ENCODE measurements at places on chromosomes 6 and 20.

- DNase-seq, result no peak
These were observed 33.0 kb upstream of the ADGRF1 start for GRCh38 chr6:47075168-47075567.

GRCh38 chr6:139407718-139408222, 33.3 kb upstream of the CITED2 start:
- no peak for DNase-seq

DNA sequence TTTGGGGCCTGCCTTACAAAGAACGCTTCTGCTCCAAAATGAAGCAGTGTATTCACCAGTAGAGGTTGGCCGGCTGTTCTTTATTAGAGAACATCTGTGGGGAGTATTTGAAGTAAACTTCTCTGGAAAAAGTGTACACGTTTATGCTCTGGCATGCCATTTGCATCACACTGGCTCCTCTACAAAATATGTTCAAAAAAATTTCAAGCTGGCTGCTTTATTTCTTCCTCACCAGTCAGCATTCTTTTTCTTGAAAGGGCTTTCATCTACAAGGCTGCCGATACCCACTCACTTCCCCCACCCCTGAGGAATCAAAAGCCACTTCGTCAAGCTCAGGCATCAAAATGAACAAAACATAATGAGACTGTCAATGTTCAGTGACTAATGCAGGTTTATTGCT, 294.1 kb downstream of the TFAP2B start:
- no peak for DNase-seq

- DNase-seq, result no peak
These were observed 5.0 kb upstream of the BTN2A1 start for GRCh38 chr6:26452631-26453235.

GRCh38 chr20:64029293-64030117, 6.5 kb upstream of the C20orf204 start:
- DNase-seq, result no peak

DNA sequence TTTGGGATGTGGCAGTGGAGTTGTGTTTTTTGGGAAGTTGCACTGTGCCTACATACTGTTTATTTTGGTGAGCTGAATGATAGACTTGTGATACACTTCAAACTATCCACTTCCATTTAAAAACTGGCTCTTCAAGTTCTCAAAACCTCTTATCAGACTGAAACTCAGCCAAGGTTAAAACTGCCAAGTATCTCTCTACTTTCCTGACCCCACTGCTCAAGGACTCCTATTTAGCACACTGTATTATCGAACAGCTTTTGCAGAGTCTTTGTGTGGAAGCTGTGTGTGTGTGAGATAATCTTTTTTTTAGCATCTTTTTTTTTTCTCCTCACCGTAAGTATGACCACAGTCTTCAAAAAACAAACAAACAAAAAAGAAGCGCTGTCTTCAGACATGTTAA, 21.1 kb downstream of the STX11 start:
- DNase-seq, result no peak

GRCh38 chr20:37829128-37829527, 73.8 kb upstream of the VSTM2L start:
- no peak for DNase-seq

GRCh38 chr6:162222521-162222920, 505.0 kb downstream of the PRKN start:
- no peak for DNase-seq

- DNase-seq, result no peak
These were observed 105.4 kb upstream of the RIN2 start for GRCh38 chr20:19652591-19653026.

GRCh38 chr6:117498159-117498558, 15.7 kb downstream of the DCBLD1 start:
- DNase-seq, result no peak

GRCh38 chr6:19417713-19418112, 419.5 kb upstream of the ID4 start:
- no peak for DNase-seq

DNA sequence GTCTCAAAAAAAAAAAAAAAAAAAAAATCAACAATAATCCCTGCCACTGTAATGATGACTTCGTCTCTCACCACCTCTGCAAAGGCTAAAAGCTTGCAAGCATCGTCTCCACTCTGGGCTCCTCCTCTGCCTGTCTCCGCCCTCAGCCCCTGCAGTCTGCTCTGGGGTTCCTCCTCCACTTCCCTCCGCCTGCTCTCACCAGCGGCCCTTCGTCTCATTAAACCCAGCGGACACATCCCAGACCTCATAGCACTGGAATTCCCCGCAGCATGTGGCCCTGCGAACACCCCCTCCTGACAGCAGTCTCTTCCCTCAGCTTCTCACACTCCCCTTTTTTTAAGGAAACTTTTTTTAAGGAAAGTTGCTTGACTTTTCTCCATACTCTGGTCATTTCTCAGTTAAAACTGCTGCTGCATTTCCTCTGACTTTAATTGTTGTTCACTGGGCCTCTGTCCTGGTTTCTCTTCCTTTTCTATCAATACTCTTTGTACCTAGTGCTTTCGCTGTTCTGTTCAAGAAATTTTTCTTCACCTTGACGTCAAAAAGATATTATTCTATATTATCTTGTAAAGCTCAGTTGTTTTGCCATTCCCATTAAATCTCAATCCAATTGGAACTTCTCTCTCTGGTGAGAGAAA, 70.9 kb upstream of the PLEKHG1 start:
- no peak for DNase-seq

- no peak for DNase-seq
These were observed 167.9 kb upstream of the CITED2 start for GRCh38 chr6:139542351-139542750.

DNA sequence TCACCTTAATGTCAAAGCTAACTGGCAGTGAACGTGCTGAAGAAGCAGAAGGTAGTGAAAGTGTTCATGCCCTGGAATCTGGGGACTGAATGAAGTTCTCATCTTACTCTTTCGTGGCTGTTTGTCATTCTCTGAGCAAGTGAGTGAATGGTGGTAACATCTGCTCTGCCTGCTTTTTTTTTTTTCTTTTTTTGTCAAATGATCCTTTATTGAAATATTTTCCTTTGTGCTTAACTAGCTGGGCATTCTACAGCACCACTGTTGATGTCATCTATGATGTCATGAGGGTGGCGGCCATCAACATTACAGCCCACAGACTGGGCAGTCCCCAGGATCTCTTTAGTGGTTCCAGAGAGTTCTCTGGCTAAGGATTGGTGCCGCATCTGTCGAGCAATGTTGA, 65.2 kb downstream of the RIN2 start:
- DNase-seq, result no peak

GRCh38 chr20:37726971-37727956, 33.4 kb downstream of the CTNNBL1 start:
- no peak for DNase-seq

GRCh38 chr6:33248643-33248931, 23.1 kb downstream of the VPS52 start:
- DNase-seq, result no peak

GRCh38 chr6:31114541-31114878, at the start of gene PSORS1C1:
TSS of gene PSORS1C1 (plus strand) at chr6:31114800. CDS start at chr6:31129633, 14,833 bp downstream.
- DNase-seq, result no peak

GRCh38 chr6:142731611-142732010, 213.4 kb downstream of the HIVEP2 start:
- no peak for DNase-seq

DNA sequence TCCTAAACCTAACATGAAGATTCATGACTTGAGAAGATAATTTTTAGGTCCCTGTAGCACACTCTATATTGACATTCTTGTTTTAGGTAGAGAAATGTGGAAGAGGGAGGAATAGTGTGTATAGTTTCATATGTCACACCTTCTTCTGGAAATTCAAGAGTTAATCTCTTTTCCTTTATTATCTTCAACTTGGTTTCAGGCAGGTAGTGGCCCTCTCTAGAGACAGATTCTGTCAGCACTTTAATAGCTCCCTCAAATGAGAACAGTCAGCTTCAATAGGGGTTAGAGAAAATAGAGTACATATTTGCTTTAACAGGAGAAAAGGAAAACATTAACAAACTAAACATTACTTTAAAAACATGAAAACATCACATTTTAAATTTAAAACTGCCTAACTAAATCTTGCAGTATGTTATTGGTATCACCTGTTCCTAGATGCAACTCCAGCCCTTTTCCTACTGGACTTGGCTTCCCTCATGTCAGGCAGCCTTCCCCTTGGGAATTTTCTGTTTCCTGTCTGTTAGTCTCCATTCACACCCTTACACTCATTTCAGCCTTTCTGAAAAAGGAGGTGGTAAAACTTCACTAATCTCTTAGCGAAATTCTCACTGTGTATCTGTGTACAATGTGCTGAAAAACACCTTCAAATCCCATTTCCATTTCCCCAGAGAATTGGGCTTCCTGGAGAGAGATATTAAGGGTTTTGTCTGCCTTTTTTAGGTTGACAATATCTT, 192.3 kb upstream of the RNF217 start:
- DNase-seq, result no peak

GRCh38 chr20:36035745-36036144, 67.4 kb downstream of the CNBD2 start:
- no peak for DNase-seq

- DNase-seq, result peak; percentile 78
These were observed 130.3 kb upstream of the BTN3A2 start for GRCh38 chr6:26234421-26235301.

DNA sequence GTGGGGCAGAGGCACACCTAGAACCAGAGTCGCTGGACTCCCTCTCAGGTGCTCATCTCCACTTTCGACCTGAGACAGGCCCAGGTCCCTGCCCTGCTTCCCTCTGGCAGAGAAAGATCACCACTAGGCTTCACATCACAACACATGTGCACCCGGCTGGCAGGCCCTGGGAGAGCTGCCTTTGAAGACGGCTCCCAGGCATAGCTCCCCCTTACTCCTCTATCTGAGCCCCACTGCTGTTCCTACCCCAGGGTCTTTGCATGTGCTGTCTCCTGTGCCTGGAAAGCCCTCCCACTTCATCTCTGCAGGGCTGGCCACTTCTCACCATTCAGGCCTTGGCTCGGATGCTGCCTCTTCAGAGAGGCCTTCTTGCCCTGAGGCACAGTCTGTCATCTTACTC, 89.2 kb downstream of the NOL4L start:
- no peak for DNase-seq

GRCh38 chr20:53801609-53802370, 208.2 kb upstream of the ZNF217 start:
- no peak for DNase-seq

DNA sequence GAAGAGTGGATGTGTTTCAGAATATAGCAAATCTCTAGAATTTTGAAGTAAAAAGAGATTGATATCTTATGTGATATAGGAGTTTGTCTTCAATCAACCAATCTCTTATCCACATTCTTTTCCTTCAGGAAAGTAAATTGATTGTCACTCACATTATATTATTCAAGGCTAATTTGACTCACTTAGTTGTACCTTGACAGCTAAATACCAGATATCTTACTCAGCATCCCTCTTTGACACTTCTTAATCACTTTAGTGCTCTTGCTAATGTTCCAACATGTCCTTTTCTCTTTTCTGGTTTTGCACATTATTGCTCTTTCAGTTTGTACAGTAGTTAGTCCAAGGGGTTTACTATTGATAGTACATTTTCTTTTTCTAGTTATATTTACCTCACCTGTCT, 286.9 kb upstream of the PTCHD4 start:
- DNase-seq, result no peak

- no peak for DNase-seq
These were observed 111.0 kb downstream of the EDN1 start for GRCh38 chr6:12401200-12401599.

- DNase-seq, result no peak
These were observed 180.5 kb downstream of the SYNDIG1 start for GRCh38 chr20:24649787-24650490.

- no peak for DNase-seq
These were observed 8.5 kb upstream of the SLC12A5 start for GRCh38 chr20:46020555-46020954.

- DNase-seq, result no peak
These were observed 82.6 kb downstream of the RIPOR3 start for GRCh38 chr20:50608750-50609104.

- DNase-seq, result no peak
These were observed 289.4 kb downstream of the CDC5L start for GRCh38 chr6:44676826-44677433.

DNA sequence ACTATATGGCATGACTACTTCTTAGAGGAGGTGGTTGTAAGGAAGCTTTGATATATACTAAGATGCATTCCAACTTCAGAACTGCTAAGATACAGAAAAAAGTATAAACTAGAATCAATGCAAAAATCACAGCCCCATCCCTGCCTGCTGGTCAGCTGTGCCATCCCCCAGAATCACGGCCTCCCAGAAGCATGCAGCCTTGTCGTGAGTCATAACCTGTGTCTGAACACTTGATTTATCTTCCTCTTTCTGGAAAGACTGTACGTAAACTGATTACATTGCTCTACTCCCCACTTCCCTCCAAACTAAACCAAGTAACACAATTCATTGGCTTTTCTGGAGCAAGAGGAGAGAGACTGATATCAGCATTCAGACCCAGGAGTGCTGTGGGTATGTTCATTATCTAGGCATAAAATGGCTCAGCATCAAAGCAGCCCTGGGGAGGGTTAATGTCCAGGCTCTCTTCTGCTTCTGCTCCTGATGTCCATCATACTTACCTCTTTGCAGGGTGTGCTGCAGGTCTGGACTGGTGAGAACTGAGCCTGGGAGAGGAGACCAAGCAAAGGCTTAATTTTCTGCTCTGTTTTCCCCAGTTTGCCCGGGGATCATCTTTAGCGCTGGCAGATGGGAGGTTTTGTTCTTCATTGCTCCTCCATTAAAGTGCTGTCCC, 18.4 kb downstream of the SCP2D1 start:
- no peak for DNase-seq

GRCh38 chr6:18062733-18063132, 59.7 kb downstream of the NHLRC1 start:
- DNase-seq, result no peak

GRCh38 chr20:58251979-58252591, 23.6 kb upstream of the ANKRD60 start:
- no peak for DNase-seq

GRCh38 chr6:169513478-169514193, 188.2 kb downstream of the WDR27 start:
- DNase-seq, result no peak

GRCh38 chr6:73943411-73943810, 247.4 kb downstream of the CD109 start:
- DNase-seq, result no peak

GRCh38 chr20:59650418-59650817, 46.1 kb downstream of the PHACTR3 start:
- no peak for DNase-seq

DNA sequence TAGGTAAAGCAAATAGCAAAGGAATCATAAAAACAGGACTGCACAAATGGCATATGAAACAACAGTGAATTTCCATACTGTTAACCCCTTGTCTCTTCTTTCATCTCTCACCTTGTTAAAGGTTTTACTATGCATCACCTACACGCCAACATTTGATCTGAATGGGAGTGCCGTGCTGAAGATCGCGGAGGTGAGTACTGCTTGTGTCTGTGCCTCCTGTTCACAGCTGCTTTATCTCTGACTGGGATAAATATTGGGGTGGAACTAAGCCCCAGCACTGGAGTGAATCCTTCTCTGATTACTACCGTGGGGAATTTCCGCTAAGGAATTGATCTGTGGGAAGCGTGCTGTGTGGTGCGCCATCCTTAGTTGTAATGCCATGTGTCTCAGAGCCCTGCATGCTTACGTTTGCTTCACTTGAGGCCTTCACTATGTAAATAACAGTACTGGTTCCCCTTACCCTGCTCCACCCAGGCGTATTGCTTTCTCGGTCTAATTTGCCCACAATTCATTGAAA, 11.4 kb upstream of the PBOV1 start:
- DNase-seq, result no peak

- no peak for DNase-seq
These were observed 75.9 kb downstream of the PREX1 start for GRCh38 chr20:48751871-48752270.

- DNase-seq, result no peak
These were observed 70.4 kb upstream of the SLC2A12 start for GRCh38 chr6:134122775-134123174.

- no peak for DNase-seq
These were observed 3.0 kb upstream of the LINC00237 start for GRCh38 chr20:21109144-21109543.
